Fibroblast of lung (primary cell): ENCODE measurements at places on chromosomes 6 and 20.
A peak's percentile ranks its signal among the peaks of the same experiment; 100 is the strongest.

DNA sequence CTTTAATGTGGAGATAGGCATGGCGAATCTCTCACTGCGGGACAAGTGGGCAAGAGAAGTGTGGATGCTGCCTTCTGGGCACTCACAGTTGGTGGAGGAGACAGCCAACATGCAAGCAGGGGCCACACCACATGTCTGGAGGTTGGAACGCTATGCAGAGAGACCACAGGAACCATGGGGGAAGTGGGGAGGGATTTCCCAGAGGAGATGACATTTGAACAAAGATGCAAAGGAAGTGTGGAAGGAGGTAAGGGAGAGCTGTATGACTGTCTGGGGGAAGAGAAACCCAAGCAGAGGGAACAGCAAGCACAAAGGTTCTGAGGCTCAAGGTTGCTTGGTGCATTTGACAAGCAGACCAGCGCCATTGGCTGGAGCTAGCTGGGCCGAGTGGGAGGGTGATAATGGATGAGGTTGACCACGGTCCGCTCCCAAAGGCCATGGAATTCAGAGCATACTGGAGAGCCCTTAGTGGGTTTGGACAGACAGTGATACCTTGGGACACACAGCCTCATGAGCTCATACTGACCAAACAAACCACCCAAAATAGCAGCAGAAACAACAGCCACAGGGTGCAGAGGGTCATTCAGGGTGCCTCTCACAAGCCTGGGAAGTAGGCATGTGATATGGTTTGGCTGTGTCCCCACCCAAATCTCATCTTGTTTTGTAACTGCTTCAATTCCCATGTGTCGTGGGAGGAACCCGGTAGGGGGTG is 7.6 kb upstream of the FAM110A start:
- H3K4me3 ChIP-seq: no peak overlapping the region
- H3K27me3 ChIP-seq: no peaks in the 10 kb centered on the region
- H3K27ac ChIP-seq: no peak overlapping the region
- no peaks in the 10 kb centered on the region for H3K36me3 ChIP-seq

DNA sequence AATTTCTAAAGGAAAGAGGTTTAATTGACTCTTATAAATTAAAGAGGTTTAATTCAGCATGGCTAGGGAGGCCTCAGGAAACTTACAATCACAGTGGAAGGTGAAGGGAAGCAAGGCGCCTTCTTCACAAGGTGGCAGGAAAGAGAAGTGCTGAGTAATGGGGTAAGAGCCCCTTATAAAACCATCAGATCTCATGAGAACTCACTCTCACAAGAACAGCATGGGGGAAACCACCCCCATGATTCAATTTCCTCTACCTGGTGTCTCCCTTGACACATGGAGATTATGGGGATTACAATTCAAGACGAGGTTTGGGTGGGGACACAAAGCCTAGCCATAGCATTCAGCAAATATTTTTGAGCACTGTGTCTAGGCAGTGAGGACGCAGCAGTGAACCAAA is 3.9 kb upstream of the IPCEF1 start:
- peaks cover 3% of the 10 kb centered on the region for H3K4me1 ChIP-seq
- H3K27ac ChIP-seq: no peak overlapping the region
- no peaks in the 10 kb centered on the region for H3K27me3 ChIP-seq
- H3K4me3 ChIP-seq: no peak overlapping the region

- H3K27me3 ChIP-seq: no peaks in the 10 kb centered on the region
- no peaks in the 10 kb centered on the region for H3K4me1 ChIP-seq
- H3K36me3 ChIP-seq: no peaks in the 10 kb centered on the region
- DNase-seq: no peak
- no peak overlapping the region for H3K4me3 ChIP-seq
- no peak overlapping the region for H3K27ac ChIP-seq
Observed at GRCh38 chr6:166580076-166581050, 6.1 kb downstream of the RAMACL start.

- no peak overlapping the region for H3K4me3 ChIP-seq
- no peak overlapping the region for H3K27ac ChIP-seq
- H3K4me1 ChIP-seq: no peaks in the 10 kb centered on the region
- DNase-seq: no peak
- H3K27me3 ChIP-seq: no peaks in the 10 kb centered on the region
Observed at GRCh38 chr20:43161716-43162115, 28.0 kb downstream of the PTPRT start.

GRCh38 chr6:17584241-17584803 is 15.8 kb upstream of the FAM8A1 start:
- no peaks in the 10 kb centered on the region for H3K36me3 ChIP-seq
- no peak overlapping the region for H3K4me3 ChIP-seq
- peak overlapping the region; percentile 21 for H3K27ac ChIP-seq
- no peaks in the 10 kb centered on the region for H3K4me1 ChIP-seq
- DNase-seq: peak; percentile 72

DNA sequence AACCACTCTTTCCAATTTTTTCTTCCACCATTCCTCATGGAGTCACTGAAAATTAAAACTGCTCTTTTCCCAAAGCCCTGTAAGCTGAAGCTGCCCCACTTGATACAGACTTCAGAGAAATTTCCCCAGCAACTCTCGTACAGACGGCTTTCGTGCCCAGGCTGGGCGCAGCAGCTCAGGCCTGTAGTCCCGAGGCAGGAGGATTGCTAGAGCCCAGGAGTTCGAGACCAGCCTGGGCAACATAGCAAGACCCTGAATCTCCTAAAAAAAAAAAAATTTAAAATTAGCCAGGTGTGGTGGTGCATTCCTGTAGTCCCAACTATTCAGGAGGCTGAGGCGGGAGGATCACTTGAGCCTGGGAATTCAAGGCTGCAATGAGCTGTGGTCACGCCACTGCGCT is 6.6 kb downstream of the PPDPF start:
- H3K27me3 ChIP-seq: peaks cover 6% of the 10 kb centered on the region
- H3K27ac ChIP-seq: no peak overlapping the region
- DNase-seq: no peak
- H3K4me3 ChIP-seq: no peak overlapping the region
- no peaks in the 10 kb centered on the region for H3K4me1 ChIP-seq

- no peak for DNase-seq
- no peaks in the 10 kb centered on the region for H3K27me3 ChIP-seq
- H3K27ac ChIP-seq: no peak overlapping the region
Observed at GRCh38 chr6:44784195-44784594, 396.7 kb downstream of the CDC5L start.

- no peaks in the 10 kb centered on the region for H3K36me3 ChIP-seq
- no peak overlapping the region for H3K27ac ChIP-seq
- DNase-seq: peak; percentile 33
Observed at GRCh38 chr6:36268478-36269275, 1.2 kb upstream of the PNPLA1 start.

- no peak overlapping the region for H3K4me3 ChIP-seq
- no peak for DNase-seq
- H3K27ac ChIP-seq: no peak overlapping the region
- no peaks in the 10 kb centered on the region for H3K4me1 ChIP-seq
- H3K36me3 ChIP-seq: no peaks in the 10 kb centered on the region
- H3K27me3 ChIP-seq: no peaks in the 10 kb centered on the region
Observed at GRCh38 chr20:24579475-24579874, 110.0 kb downstream of the SYNDIG1 start.

- H3K4me3 ChIP-seq: no peak overlapping the region
- peaks cover 19% of the 10 kb centered on the region for H3K4me1 ChIP-seq
- DNase-seq: no peak
- no peaks in the 10 kb centered on the region for H3K36me3 ChIP-seq
Observed at GRCh38 chr6:37631295-37631694, 66.4 kb downstream of the MDGA1 start.

DNA sequence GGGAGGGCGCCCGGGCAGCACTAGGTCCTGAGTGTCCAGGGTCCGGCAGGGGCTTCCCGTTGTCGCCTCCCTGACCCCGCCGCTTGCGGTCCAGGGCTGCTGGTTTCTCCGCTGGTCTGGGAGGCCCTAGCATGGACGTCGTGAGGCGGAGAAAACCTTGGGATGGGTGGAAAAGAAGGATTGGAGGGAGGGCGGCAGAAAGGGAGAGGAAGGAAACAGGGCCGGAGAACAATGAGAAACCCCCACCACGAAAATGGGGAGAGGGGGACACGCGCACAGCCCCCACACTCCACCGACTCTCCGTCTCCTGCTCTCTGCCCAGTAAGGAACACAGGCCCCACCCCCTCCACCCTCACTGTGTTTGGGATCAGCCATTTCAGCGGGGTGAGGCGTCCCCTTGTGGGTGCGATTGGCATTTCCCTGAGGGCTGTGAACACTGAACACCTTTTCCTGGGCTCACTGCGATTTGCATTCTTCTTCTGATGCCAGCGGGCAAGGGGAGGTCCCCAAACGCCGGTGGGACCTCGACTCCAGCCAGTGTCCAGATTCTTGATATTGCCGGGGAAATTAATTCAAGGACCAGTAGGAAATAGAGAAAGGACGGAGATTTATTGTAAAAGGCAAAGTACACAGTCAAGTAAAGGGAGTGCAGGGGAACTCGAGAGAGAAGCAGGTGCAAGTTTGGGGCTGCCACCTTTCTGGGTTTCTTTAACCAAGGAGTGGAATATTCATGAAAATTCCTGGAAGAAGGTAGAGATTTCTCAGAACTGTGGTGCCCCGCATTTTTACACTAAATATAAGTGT is 3.3 kb upstream of the RAET1G start:
- H3K27me3 ChIP-seq: peaks cover 10% of the 10 kb centered on the region
- H3K27ac ChIP-seq: peak overlapping the region; percentile 23
- peak overlapping the region; percentile 61 for H3K4me3 ChIP-seq
- H3K4me1 ChIP-seq: peaks cover 6% of the 10 kb centered on the region

DNA sequence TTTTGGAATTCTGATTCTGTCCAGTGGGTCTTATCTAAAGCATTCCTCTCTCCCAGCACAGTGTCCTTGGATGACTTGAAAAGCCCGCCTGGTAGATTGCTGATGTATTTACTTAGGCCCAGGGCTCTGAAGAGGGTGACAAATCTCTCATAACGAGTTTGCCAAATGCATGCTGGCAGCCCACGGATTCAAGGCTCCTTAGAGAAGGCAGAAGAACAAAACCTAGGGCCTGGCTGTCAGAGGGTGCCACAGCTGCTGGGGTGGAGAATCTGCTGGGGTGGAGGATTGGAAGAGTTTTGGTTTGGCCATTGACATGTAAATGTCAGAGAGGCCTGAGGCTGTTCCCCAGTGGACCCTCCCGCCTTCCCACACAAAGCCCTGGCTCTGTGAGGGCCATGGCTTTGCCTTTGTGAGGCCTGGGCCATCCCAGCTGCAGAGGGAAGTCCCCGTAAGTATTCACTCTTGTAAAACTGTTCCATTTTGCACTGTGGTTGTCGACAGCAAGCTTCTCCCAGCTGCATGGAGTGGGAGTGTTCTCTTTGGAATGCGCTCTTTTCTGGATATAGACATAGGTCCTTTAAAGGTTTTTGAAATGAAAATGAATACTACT is 50.3 kb downstream of the ANKRD6 start:
- DNase-seq: peak; percentile 80
- no peaks in the 10 kb centered on the region for H3K4me1 ChIP-seq
- no peak overlapping the region for H3K27ac ChIP-seq
- no peak overlapping the region for H3K4me3 ChIP-seq

GRCh38 chr6:125927761-125928160 is 28.8 kb upstream of the HINT3 start:
- H3K27ac ChIP-seq: no peak overlapping the region
- no peaks in the 10 kb centered on the region for H3K36me3 ChIP-seq
- no peaks in the 10 kb centered on the region for H3K4me1 ChIP-seq

- no peak overlapping the region for H3K27ac ChIP-seq
- no peak overlapping the region for H3K4me3 ChIP-seq
Observed at GRCh38 chr6:8219352-8219943, 117.1 kb upstream of the EEF1E1 start.

DNA sequence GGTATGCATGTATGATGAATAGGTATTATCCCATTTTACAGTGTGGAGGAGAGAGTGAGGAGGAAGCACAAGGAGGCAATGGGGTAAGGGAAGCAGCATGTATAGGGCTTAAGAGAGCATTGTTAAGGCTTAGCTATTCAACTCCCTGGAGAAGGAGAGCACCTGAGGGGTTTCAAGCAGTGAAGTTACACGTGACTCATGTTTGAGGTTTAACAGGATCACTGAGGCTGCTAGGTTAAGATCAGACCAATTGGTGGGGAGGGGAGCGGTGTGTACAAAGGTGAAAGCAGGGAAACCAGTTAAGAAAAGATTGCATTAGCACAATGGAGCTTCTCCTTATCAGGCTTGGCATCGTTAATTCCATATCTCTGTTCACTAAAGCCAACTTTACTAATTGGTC is 64.4 kb upstream of the NHSL1 start:
- no peaks in the 10 kb centered on the region for H3K36me3 ChIP-seq
- no peak overlapping the region for H3K27ac ChIP-seq
- H3K4me1 ChIP-seq: no peaks in the 10 kb centered on the region
- no peak for DNase-seq
- no peaks in the 10 kb centered on the region for H3K27me3 ChIP-seq

DNA sequence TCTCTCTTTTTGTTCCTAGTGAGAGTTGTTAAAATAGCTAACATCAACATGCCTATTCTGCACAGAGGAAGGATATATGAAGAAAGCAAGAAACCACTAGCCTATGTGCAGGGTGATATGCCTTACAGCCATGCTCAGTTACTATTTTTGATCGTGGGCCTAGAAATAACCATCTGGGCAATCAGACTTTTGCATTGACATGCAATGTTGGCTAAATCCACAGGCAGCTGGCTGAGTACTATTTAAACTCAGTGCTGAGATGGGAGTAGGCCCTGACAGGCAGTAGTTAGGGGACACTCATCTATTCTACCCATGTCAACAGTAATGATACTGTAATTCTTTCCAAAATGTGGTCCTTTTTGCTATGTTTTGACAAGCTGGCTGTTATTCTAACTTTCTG is 89.6 kb downstream of the HDGFL1 start:
- no peak for DNase-seq
- H3K36me3 ChIP-seq: no peaks in the 10 kb centered on the region

DNA sequence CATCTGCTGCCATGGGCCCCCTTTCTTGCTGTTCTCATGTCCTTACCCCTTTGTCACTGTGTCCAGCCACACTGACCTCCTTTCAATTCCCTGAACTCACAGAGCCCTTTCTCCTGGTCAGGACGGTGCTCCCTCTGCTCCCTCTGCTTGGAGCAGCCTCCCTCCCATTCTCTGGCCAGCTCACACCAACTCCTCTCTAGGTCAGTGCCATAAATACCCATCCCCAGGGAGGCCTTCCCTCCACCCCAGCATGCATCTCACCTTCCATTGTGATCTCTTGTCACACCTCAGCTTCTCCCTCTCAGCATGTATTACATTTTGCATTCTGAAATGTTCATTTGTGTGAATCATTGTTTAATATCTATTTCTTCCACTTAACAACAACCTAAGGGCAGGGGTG is 86.4 kb upstream of the PRND start:
- DNase-seq: no peak
- H3K4me1 ChIP-seq: no peaks in the 10 kb centered on the region
- no peak overlapping the region for H3K27ac ChIP-seq
- H3K36me3 ChIP-seq: no peaks in the 10 kb centered on the region

- H3K4me1 ChIP-seq: no peaks in the 10 kb centered on the region
- no peaks in the 10 kb centered on the region for H3K36me3 ChIP-seq
- DNase-seq: no peak
- no peak overlapping the region for H3K27ac ChIP-seq
- H3K27me3 ChIP-seq: no peaks in the 10 kb centered on the region
Observed at GRCh38 chr6:142429195-142429594, 127.4 kb downstream of the ADGRG6 start.
